ENCODE measurements at places on chromosomes 6 and 20. TPM values are rescaled to one million over a fixed set of nuclear protein-coding genes. Genes with fewer than 3 reads are reported as not detected.
A peak's percentile ranks its signal among the peaks of the same experiment; 100 is the strongest.

The EPB41L2 gene
- 47.4 TPM for total RNA-seq

- DNase-seq: peak; percentile 43
Observed at GRCh38 chr6:154878871-154879491, 116.1 kb upstream of the TIAM2 start.

GRCh38 chr20:23456409-23456808, 3.7 kb upstream of the CST11 start:
- DNase-seq: no peak

The TRIM15 gene
- not detected for total RNA-seq

The NRSN2 gene
- total RNA-seq: 49.6 TPM

DNA sequence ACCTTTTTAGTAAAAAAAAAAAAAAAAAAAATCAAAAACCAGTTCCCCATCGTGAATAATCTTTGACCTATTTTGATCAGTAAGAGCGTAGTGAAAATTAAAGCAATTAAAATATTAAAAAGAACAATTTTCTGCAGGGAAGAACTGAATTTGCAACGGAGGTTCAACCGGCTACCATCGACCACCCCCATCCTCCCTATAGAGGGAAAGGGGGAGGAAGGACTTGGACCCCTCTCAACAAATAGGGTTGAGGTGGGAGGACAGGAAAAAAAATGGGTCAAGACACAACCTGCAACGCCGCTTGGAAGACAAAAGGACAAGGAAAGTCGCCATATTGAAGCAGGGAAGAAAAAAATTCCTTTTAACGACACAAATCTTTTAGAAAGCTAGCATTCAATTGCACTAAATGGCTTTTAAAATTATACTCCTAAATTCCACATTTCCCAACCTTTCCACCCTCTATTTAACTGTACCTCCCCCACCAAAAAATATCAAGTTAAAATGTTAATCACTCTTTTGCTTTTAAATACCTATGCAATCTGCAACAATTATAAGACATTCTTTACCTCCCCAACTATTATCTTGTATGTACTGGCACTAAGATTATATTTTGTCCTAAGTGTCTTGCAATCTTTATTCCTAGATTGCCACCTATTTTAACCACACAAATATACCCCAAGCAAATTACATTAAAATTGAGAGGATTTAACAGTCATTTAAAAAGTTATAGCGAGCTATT, 1.7 kb downstream of the PPP1R10 start:
- DNase-seq: no peak

The LY6G6C gene
- not detected for total RNA-seq

The CNR1 gene
- total RNA-seq: not detected

Measured in osteoblast (primary cell).